WERI-Rb-1 (cell line): ENCODE measurements at places on chromosomes 5 and 9.

DNA sequence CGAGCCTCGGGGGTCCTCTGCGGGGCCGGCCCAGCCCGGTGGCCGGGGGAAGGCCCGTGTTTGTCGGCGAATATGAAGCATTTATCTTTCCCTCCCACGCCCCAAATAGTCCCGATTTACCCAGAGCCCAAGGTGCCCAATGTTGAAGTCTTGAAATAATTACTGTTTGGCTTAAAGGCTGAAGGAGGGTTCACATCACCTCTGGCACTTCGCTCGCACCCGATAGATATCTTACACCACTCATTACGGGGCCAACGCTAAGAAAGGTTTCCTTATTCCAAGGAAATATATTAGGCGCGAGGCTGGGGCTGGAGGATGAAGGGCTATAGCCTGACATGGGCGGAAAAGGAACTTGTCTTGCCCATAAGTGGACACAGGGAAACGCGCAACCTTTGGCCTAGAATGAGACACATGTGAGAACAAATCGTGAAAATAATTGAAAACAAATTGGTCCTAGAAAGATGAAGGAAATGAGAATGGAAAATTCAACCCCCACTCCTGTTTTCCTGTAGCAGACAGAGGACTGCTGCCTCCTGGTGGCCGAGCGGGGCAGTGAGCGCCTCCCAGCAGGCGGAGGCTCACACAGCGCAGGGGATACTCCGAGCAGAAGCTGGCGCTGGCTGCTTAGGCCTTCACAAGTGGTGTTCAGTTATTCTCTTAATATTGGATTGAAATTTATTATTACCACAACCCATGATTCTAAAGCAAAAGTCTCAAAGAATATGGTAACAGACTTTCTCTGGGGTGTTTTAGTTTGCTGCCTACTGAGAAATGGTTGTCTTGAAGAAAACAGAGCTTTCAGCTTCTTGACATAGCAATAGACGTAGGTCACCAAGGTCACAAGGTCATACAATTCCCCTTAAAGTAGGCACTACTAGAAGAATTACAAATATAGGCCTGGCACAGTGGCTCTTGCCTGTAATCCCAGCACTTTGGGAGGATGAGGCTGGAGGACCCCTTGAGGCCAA lies 7.9 kb downstream of the CCL21 start:
- peak; percentile 81 for DNase-seq

- DNase-seq = no peak
Measured at GRCh38 chr5:157106630-157107461, 2.0 kb downstream of the HAVCR2 start.

GRCh38 chr9:110016340-110016739 lies 191.6 kb downstream of the C9orf152 start:
- no peak for DNase-seq

DNA sequence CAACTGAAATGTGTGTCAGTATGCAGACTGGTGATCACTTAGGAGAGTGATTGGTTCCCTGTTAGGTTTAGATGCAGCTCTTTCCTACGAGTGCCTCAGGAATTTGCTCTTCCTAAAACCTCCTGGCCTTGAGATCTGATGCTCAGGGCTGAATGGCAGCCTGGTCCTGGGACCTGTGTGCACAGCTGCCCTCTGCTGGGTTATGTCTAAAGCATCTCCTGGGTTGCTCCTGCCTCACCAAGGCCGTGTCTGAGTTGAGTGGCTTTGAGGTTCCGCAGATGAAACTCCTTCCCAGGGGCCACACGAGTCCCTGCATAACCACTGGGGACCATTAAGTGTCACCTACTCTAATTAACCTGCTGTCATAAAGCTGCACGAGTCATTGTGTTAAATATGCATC lies 59.5 kb downstream of the MVB12B start:
- DNase-seq = no peak

GRCh38 chr9:38727497-38728001 lies 7.6 kb upstream of the FAM240B start:
- DNase-seq = peak; percentile 63

GRCh38 chr5:135966165-135966564 lies 11.4 kb upstream of the LECT2 start:
- DNase-seq = no peak
